CD4-positive, alpha-beta T cell treated with Interleukin-15 for 1 hour (primary cell): ENCODE measurements at places on chromosomes 2 and 18.
A peak's percentile ranks its signal among the peaks of the same experiment; 100 is the strongest.

GRCh38 chr2:127630864-127631540 lies 15.0 kb upstream of the GPR17 start:
- no peak for DNase-seq

DNA sequence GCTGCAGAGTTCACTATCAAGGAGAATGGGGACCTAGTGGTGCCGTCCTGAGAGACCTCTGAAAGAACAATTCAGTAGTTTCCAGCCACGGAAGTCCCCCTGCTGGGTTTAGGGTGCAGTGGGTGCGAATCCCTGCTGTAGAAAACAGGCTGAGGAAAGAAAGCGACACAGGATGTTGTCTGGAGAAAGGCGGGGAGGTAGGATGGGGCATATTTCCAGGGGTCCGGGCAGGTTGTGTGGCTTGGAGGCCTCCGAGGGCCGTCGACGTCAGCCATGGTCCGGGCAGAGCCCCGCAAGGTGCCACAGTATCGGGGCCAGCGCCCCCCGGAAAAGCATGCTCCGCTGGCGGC lies 807 bp upstream of the CREB1 start:
- peak; percentile 81 for DNase-seq

- no peak for DNase-seq
These were observed 91.4 kb upstream of the LGALSL start for GRCh38 chr2:64362562-64363026.

- DNase-seq, result no peak
These were observed 83.5 kb upstream of the DTNA start for GRCh38 chr18:34626404-34627136.

DNA sequence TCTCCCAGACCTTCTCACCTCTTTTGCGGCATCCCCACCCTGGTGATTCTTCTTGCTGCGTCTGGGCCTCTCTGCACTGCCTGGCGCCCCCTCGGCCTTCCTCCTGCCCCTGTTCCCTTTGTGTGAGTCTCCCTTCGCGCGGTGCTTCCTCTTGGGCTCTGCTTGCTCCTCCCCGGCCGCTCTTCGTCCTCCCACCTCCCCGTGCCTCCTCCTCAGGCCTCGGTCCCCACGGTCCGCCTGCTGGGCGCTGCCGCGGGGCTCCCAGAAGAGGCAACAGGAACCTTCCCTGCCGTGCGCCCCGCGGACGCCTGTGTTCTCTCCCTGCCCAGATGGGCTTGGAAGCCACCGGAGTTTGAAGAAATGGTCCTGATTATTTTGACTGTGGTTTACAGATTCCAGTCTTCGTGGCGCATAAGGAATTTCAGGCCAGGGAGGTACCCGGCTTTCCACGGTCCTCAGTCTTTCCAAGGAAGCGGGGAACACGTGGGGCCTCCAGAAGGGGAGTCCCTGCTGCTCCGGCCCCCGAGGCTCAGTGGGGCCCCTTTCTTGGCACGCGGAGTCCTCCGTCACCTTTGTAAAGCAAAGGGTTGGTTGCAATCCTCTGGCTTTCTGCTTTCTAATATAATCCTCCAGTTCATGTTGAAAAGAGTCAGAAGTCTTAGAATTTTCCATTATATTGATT lies 13.1 kb downstream of the RNU2-63P start:
- DNase-seq, result no peak

DNA sequence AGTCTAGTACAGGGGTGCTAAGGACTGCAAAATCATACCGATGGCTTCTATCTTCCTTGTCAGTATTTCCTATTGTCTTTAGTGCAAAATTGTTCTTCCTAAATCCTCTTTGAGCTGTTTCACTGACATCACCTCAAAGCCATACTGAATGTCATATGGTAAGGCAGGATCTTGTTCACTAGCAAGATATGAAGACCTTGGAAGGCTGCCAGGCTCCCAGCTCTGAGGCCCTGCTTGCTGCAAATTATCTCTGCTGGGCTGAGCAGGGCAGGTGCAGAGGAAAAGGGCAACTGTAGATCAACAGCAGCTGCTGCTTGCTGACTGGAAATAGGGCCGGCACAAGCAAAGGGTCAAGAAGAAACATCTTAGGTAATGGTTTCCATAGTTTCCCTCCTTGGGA lies 58.2 kb downstream of the PMAIP1 start:
- DNase-seq, result no peak

- no peak for DNase-seq
These were observed 478.9 kb upstream of the HS6ST1 start for GRCh38 chr2:128797533-128797932.

GRCh38 chr2:52260904-52261303 lies 1229.0 kb upstream of the NRXN1 start:
- no peak for DNase-seq

DNA sequence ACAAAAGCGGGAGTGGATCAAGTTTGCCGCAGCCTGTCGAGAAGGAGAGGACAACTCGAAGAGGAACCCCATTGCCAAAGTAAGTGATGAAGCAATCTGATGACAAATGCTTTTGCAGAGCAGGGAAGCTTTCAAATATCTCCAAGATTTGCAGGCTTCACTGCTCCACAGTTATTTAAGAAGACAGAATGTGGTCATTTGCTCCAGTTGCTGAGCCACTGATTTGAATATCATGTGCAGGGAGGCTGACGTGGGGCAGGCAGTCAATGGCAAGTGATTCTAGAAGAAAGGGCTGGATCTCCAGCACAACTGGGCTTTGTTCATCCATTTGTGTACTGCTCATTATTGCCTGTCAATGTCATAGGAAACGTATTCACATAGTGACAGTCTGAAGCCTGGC lies 10.2 kb downstream of the DSG4 start:
- DNase-seq, result no peak

DNA sequence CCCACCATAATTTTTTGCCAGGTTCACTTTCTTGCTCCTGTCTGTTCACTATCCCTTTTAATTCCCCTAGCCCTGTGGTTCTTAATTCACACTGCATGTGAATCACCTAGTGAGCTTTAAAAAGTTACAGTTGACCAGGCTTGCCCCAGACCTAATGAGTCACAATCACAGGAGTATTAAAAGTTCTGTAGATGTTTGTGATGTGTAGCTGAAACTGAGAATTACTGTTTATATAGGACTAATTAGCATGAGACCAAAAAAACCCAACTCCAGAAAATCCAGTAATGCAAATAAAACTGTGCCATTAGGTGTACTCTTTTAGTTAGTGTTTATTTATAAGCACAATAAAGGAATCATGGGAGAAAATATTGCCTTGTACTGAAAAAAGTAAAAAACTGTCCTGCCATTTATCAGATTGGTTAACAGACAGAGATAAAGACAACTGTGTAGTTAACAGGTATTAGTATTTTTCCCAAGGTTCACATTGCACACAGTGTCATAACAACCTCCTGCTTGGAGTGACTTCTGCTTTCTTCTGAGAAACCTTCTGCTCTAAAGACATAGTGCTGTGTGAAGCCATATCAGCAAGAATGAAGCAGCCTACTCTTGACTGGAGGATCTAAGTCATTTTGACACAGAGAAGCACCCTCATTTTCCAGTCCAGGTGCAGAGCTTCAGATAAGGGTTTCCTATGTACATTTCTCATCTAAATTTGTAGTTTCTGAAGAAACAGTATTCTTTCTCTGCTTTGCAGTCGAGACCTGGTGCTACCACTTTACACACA lies 39.0 kb downstream of the VAPA start:
- no peak for DNase-seq

- no peak for DNase-seq
These were observed 29.8 kb downstream of the COL6A3 start for GRCh38 chr2:237383991-237384671.

- no peak for DNase-seq
These were observed 12.8 kb upstream of the HPCAL1 start for GRCh38 chr2:10289891-10290290.

DNA sequence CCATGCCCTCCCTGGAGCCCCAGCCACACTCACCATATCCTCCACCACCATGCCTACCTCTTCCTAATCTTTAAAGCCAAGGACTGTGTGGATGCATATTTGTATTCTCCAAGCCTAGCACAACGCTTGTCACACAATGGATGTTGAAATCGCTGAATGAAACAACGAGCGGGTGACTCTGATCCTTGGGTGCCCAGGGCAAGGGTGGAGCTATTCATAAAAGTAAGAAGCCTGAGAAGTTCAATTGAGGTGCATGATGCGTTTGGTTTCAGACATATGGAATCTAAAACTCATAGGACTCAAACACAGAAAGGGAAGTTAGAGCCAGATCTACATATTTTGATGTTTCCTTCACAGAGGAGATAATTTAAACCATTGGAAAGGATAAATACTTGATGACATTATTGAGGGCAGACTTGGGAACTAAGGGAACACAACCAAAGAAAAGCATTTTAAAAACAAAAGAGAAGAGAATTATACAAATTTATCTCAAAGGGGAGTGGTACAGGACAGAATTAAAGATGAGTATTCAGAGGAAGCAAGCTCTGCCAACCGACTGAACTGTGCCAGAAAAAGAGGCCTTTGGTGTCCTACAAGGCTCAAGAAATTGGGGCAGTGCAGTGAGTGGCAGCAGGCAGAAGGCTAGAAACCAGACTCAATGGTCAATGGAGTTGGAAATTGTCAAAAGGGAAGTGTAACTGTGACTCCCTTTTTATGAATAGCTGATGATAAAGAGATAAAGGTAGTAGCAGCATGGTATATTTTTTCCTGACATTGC lies 200.6 kb upstream of the NCKAP5 start:
- DNase-seq, result no peak

- peak; percentile 42 for DNase-seq
These were observed 3.2 kb downstream of the ID2 start for GRCh38 chr2:8684878-8685696.

GRCh38 chr2:64327129-64327509 lies 126.8 kb upstream of the LGALSL start:
- DNase-seq, result no peak

- DNase-seq, result no peak
These were observed 66.6 kb downstream of the MTCL1 start for GRCh38 chr18:8771930-8772329.

GRCh38 chr2:233449081-233449901 lies 95.0 kb downstream of the DGKD start:
- no peak for DNase-seq

DNA sequence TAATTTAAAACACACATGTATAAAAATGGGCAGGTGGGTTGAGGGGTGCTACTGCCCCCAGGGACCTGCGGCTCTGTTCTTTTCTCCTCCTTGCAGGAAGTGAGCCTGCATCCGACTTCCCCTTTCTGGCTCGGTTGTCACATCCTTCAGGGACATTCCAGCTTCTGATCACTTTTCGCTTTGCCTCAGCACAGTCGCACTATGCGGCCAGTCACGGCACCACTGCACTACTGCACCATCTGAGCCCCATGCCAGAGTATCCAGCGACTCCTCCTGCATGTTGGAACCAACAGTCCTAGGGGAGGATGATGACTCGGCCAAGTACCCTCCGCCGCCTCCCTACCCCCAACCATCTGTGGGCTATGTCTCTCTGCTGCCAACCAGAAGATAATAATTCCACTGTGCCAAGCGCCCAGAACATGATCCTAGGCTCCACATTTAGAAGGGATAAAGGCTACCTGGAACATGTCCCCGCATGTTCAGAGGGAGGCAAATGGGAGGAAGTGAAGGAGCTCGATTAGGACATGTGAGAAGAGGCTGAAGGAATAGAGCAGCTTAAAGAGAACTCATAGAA lies 17.6 kb downstream of the CDC42EP3 start:
- peak; percentile 75 for DNase-seq

DNA sequence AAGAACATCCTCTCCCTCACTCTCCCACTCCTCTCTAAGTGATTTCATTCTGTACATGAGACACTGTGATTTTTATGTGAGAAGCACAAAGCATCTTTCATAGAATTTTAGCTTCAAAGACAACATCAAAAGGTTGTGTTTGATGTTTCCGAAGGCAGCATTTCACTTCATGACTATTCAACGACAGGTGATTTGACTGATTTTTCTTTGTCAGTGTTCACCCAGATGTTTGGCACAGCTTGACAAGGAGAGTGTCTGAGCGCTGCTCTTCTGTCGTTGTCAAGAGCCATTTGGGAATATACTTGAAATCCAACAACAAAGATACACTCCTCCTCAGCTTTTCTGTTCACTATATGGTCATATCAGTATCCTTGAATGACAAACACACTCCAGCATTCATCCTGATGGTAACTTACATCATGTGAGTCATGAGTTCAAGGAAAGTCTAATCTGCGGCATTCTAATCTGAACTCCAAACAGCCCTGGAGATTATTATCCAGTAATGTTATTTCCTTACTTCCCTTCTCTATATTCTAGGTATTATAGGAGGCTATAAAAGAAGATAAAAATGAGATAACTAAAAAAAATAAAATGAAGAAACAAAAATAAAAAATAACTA lies 45.9 kb upstream of the ST6GAL2 start:
- DNase-seq, result no peak

DNA sequence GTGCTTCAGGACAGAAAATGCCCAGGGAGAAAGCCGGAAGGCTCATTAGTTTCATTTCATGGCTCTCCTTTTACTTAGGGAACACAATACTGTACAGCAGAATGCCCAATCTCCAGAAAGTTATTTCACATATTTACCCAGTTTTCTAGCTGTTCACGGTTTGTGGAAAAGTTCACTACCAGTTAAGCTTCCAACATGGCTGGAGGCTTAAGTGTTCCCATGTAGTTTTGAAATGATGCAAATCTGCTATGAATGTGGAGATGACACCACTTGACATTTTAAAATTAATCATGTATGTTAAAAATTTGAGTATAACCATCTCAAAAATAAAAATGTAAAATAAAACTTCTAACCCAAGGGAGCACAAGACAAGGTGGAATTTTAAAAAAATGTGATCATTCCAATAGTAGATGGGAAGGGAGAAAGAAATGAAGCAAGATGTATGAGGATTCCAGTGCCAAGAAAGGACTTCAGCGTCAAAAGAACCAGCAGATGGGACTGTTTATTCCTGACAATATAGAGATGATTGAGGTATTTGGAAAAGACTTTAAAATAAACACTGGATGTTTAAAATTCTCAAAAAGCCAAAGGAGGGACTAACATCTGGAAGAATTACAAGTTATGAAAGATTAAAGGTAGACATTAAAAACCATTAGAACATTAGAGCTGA lies 60.9 kb upstream of the OSR1 start:
- DNase-seq, result no peak

DNA sequence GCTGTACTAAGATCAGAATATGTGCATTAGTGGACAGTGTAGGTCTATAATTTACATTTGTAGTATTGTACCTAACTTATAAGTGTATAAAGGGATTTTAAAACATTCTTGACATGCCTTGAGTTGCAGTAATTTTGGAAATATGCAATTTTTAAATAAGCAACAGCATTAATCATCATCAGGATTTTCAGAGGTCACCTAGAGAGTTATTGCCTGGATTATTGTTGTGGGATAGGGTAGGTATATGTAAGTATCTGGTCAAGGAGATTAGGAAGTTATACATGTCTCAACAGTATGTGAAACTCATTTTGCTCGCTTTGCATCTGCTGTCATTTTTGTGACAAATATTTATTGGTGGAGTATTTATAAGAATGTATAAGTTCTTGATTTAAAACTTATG lies 184.2 kb downstream of the WDR7 start:
- no peak for DNase-seq

DNA sequence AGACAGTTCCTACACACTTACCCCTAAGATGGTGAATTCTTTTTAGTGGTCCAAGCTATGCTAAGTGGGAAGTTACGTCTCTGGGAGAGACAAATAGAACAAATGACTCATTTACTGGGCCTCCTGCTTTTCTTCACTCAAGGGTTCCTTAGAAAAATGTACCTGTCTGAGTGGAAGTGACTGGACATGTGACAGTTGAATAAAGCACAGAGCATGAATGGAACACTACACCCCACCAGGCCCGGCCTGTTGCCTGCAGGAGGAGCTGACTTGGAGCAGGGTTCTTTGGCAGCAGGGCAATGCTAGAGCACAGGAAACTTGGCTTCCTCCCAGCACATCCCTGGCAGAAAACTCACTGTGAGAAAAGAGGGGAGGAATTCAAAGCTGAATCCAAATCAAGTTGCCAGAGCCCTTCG lies 451.0 kb upstream of the SETBP1 start:
- DNase-seq, result no peak

GRCh38 chr2:145919477-145919876 lies 1399.6 kb upstream of the ZEB2 start:
- DNase-seq, result no peak
